ENCODE measurements at places on chromosomes 7 and 10. TPM values are rescaled to one million over a fixed set of nuclear protein-coding genes. Genes with fewer than 3 reads are reported as not detected.

SLC26A5 gene
- total RNA-seq: not detected

SEMA3E gene
- total RNA-seq: 2.5 TPM

SEMA3C gene
- total RNA-seq: 270 TPM

ZNF853 gene
- total RNA-seq: 7.2 TPM

WIPF3 gene
- total RNA-seq: 6.1 TPM

TSPAN15 gene
- total RNA-seq: 54.0 TPM

ATRNL1 gene
- 7.1 TPM for total RNA-seq

OPN1SW gene
- total RNA-seq: not detected

FRMPD2 gene
- 0.18 TPM for total RNA-seq

CFAP70 gene
- 1.3 TPM for total RNA-seq

GRCh38 chr7:41928781-41929180 is 225.9 kb upstream of the INHBA start:
- no peaks in the 10 kb centered on the region for H3K4me1 ChIP-seq
- no peak overlapping the region for H3K27ac ChIP-seq
- H3K27me3 ChIP-seq: no peaks in the 10 kb centered on the region
- H3K4me3 ChIP-seq: no peak overlapping the region
- DNase-seq: no peak

GRCh38 chr7:155665957-155666287 is 21.5 kb downstream of the RBM33 start:
- no peak for DNase-seq
- H3K36me3 ChIP-seq: no peaks in the 10 kb centered on the region
- H3K27me3 ChIP-seq: no peaks in the 10 kb centered on the region
- peaks cover 6% of the 10 kb centered on the region for H3K4me1 ChIP-seq

DNA sequence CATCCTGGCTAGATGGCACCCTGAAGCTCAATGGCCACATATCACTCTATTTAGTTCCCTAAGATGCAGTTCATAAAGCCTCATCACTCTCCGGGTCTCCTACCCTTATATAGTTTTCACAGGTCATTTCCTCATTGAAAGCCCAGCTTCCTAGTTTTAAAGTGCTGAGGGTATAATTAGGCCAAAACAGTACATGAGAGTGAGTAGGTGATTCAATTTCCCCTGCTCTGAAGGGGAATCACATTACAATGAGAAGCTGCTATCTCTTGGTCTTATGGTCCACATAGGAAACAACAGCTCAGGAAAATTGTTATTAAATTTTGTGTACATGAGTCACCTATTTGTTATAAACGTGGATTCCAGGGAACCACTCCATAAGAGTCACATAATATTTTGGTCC is 162.0 kb downstream of the SEMA3E start:
- no peak overlapping the region for H3K27ac ChIP-seq
- no peak overlapping the region for H3K4me3 ChIP-seq
- DNase-seq: no peak
- H3K36me3 ChIP-seq: no peaks in the 10 kb centered on the region

DNA sequence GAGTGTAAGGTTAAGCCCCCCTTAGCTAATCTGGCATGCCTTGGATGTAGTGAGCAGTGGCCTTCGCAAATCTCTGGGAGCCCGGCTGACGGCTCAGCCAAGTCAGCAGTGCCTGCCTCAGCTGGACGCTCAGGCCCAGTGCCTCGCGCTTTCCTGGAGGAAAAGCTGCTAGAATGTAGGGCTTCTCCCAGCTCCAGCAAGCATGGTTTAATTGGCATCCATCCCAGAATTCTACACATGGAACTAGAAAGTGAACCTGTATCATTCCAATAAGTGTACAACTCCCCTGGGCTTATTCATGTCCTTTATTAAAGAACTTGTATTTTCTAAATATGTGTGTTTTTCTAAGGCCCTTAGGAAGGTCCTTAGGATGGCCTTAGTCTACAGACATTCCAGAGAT is 287.8 kb upstream of the SHH start:
- H3K4me1 ChIP-seq: no peaks in the 10 kb centered on the region
- no peaks in the 10 kb centered on the region for H3K36me3 ChIP-seq
- H3K27ac ChIP-seq: no peak overlapping the region
- H3K4me3 ChIP-seq: no peak overlapping the region
- DNase-seq: peak; percentile 30

- no peak overlapping the region for H3K4me3 ChIP-seq
- no peaks in the 10 kb centered on the region for H3K27me3 ChIP-seq
- DNase-seq: no peak
- no peaks in the 10 kb centered on the region for H3K4me1 ChIP-seq
- no peaks in the 10 kb centered on the region for H3K36me3 ChIP-seq
These were observed 17.9 kb downstream of the AVL9 start for GRCh38 chr7:32513210-32513609.

GRCh38 chr10:77027576-77027975 is 610.0 kb downstream of the KCNMA1 start:
- H3K27ac ChIP-seq: no peak overlapping the region
- no peaks in the 10 kb centered on the region for H3K36me3 ChIP-seq
- no peaks in the 10 kb centered on the region for H3K27me3 ChIP-seq
- no peaks in the 10 kb centered on the region for H3K4me1 ChIP-seq
- no peak overlapping the region for H3K4me3 ChIP-seq

DNA sequence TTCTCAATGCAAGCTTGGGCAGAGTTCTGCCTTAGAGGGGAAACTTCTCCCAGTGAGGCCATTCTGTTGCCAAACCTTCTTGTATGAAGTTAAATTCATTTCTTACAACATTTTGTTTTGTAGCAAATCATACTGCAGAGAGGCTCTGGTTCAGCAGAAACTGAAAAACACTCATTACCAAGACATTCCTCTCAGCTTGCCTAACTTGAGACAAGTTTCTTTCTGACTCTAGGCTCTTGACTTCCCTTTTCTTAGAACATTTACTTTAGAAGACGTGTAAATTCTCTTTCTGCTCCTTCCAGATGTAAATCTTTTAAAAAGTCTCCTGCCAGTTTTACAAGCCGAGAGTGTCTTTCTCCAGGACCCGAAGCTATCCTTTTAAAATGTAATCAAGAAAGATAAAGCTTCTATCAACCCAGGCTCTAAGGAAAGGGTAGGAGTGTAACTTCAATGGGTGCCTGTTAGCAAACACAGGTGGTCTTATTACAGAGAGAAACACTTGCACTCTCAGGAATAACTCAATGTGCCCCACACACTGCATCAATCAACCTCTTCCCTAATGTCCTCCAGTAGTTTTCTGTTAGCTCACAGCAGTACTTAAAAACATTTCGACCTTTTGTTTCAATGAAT is 80.5 kb upstream of the TAS2R16 start:
- no peaks in the 10 kb centered on the region for H3K36me3 ChIP-seq
- no peak overlapping the region for H3K4me3 ChIP-seq
- H3K27ac ChIP-seq: no peak overlapping the region

DNA sequence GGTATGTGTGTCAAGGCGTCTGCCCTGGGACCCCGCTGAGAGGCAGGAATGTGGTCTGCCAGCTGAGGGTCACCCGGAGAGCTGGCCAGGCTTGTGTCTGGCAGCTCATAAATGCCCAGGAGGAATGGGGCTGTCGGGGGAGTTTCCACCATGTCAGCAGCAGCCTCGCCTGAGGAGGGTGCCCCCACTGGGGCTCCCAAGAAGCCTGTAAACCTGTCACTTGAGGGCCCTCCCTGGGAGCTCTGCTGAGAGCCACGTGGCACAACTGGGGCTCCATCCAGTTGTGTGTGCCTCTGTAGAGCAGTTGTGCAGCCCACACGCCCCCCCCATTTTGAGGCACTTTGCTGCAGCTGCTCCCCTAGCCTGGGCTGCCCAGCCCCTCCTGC is 70.6 kb downstream of the NEURL1 start:
- no peak overlapping the region for H3K4me3 ChIP-seq
- H3K4me1 ChIP-seq: peaks cover 19% of the 10 kb centered on the region
- H3K36me3 ChIP-seq: no peaks in the 10 kb centered on the region
- DNase-seq: peak; percentile 44

DNA sequence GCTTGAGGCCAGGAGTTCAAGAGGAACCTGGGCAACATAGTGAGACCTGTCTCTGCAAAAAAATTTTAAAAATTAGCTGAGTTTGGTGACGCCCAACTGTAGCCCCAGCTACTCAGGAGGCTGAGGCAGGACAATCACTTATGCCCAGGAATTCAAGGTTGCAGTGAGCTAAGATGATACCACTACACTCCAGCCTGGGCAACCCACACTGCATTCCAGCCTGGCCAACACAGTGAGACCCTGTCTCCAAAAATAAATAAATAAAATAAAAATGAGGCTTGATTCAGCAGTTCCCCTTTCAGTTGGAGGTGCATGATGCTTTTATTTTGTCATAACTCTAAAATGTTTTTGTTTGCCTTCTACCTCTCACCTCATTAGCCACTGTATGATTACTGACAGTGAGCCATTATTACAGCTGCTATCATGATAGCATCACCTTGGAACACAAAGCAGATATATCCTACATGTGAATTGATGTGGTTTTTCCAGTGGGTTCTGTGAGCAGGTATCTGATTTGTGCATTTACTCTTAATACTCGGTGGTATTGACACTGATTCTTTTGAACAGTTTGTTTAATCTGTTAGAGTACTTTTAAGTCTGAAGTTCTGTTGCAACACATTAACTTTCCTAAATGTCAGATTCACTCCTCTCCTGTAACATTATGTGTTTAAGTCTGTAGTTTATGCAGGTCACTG is 49.1 kb downstream of the ARID5B start:
- H3K4me3 ChIP-seq: no peak overlapping the region
- no peaks in the 10 kb centered on the region for H3K4me1 ChIP-seq
- no peak overlapping the region for H3K27ac ChIP-seq
- H3K27me3 ChIP-seq: no peaks in the 10 kb centered on the region
- DNase-seq: no peak
- H3K36me3 ChIP-seq: peaks cover 8% of the 10 kb centered on the region

- no peak for DNase-seq
- H3K4me1 ChIP-seq: no peaks in the 10 kb centered on the region
- H3K27me3 ChIP-seq: no peaks in the 10 kb centered on the region
- H3K27ac ChIP-seq: no peak overlapping the region
- no peak overlapping the region for H3K4me3 ChIP-seq
These were observed 45.5 kb upstream of the ZNF716 start for GRCh38 chr7:57404343-57404966.

DNA sequence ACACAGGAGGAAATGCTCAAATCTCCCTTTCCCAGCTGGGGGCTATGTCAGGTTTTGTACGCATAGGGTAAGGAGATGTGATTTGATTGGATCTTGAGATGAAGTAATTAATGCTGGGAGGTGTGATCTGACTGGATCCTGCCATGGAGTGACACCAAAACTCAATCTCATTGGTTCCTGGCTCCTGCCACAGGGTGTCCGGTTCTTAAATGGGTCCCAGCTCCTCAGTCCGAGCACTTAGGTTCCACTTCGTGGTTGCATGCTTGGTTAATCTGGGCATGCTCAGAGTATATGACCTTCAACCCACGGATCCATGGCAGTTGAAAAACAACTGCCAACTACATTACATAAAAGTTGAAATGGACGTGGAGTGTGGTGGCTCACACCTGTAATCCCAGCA is 3.1 kb upstream of the ZNF12 start:
- H3K27me3 ChIP-seq: peaks cover 2% of the 10 kb centered on the region
- no peak for DNase-seq
- no peak overlapping the region for H3K4me3 ChIP-seq

- peaks cover 11% of the 10 kb centered on the region for H3K4me1 ChIP-seq
- no peak overlapping the region for H3K4me3 ChIP-seq
- DNase-seq: no peak
- no peaks in the 10 kb centered on the region for H3K36me3 ChIP-seq
- no peaks in the 10 kb centered on the region for H3K27me3 ChIP-seq
- H3K27ac ChIP-seq: no peak overlapping the region
These were observed 91.6 kb downstream of the COBL start for GRCh38 chr7:51224811-51225595.

- H3K27ac ChIP-seq: no peak overlapping the region
- peaks cover 3% of the 10 kb centered on the region for H3K4me1 ChIP-seq
- no peaks in the 10 kb centered on the region for H3K36me3 ChIP-seq
- H3K27me3 ChIP-seq: no peaks in the 10 kb centered on the region
These were observed 750.2 kb downstream of the KCNMA1 start for GRCh38 chr10:76887223-76888010.

GRCh38 chr7:27367179-27367932 is 124.8 kb downstream of the EVX1 start:
- H3K36me3 ChIP-seq: no peaks in the 10 kb centered on the region
- DNase-seq: no peak
- peaks cover 4% of the 10 kb centered on the region for H3K4me1 ChIP-seq
- H3K27me3 ChIP-seq: no peaks in the 10 kb centered on the region

DNA sequence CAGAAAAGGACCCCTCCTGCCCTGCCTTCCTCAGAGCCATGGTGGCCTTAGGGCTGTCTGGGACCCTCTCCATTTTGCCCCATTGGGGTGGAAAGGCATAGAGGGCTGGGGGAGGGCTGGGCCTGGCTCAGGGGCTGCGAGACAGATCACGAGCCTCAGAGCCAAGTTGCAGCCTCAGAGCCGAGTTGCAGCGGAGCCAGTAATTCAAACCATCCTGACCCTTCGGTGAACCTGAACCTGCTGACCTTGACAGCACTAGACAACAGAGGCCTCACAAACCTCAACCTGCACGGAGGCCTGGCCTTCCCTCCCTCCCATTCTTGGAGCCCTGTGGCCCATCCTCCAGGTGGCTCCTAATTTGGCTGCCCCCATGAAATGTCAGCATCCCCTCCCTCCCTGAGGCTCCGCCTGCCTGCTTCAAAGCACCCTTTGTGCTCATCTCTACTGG is 45.4 kb downstream of the PAX2 start:
- H3K27ac ChIP-seq: no peak overlapping the region
- peaks cover 38% of the 10 kb centered on the region for H3K27me3 ChIP-seq
- no peak overlapping the region for H3K4me3 ChIP-seq
- peak; percentile 5 for DNase-seq

DNA sequence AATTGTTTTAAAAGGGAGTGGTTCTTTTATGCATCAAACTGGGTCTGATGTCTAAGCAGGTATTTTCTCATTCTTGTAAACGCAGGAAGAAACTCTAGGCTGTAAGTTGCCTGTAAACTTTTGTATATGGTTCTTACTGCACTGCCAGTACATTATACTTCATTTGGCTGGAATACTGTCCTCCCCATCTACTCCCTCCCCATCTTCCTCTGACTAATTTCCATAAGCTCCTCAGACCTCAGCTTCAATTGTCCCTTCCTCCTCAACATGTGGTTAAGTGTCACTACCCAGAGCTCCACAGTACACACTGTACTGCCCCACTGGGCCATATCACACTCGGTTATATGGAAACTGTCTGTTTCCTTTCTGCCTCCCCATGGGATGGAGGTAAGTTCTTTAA is 161.4 kb upstream of the MDFIC start:
- H3K36me3 ChIP-seq: no peaks in the 10 kb centered on the region
- no peaks in the 10 kb centered on the region for H3K27me3 ChIP-seq
- H3K4me1 ChIP-seq: no peaks in the 10 kb centered on the region

GRCh38 chr7:149297034-149297755 is 35.2 kb downstream of the ZNF783 start:
- H3K27ac ChIP-seq: no peak overlapping the region
- H3K36me3 ChIP-seq: peaks cover 33% of the 10 kb centered on the region
- DNase-seq: no peak
- H3K4me3 ChIP-seq: no peak overlapping the region
- no peaks in the 10 kb centered on the region for H3K27me3 ChIP-seq

Data from muscle of leg (tissue), 16 donors.